ENCODE measurements at places on chromosomes 2 and 18.

DNA sequence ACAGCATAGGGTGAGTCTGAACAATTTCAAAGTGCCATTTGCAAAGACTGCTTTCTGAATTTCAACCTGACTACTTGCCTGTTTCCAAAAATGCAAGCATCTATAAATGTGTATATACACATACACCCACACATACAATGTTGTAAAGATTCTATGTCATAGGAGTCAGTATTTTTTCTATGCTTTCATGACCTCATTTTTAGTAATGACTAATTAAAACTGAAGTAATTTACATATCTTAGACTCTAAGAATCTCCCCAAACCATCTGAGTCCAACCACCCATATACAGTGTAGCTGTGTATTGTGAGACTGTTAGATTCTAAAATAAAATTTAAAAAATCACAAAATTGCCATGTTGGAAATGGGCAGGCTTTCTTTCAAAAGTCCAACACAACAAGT, 162.0 kb upstream of the STK17B start:
- H3K36me3 ChIP-seq, result no peaks in the 10 kb centered on the region
- DNase-seq, result no peak
- H3K27me3 ChIP-seq, result no peaks in the 10 kb centered on the region
- H3K4me1 ChIP-seq, result peaks cover 39% of the 10 kb centered on the region

DNA sequence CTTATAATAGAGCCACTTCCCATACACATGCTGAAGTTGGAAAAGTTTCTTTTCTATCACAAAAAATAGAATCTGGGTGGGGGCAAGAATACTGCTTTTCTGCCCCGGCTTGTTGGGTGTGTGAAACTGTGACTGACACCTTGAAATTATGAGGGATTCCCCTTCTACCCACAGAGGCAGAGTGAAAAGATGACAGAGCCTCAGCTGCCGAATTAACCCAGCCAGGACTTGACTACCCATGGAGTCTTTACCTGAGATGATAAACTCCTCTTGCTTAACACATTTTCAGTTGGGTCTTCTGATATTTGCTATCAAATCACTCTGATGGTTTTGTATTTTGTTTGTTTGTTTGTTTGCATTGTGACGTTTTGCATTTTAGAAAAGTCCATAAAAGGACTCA, 66.0 kb upstream of the PMAIP1 start:
- no peaks in the 10 kb centered on the region for H3K27me3 ChIP-seq
- no peak overlapping the region for H3K4me3 ChIP-seq
- DNase-seq, result no peak
- H3K4me1 ChIP-seq, result no peaks in the 10 kb centered on the region
- H3K36me3 ChIP-seq, result no peaks in the 10 kb centered on the region

DNA sequence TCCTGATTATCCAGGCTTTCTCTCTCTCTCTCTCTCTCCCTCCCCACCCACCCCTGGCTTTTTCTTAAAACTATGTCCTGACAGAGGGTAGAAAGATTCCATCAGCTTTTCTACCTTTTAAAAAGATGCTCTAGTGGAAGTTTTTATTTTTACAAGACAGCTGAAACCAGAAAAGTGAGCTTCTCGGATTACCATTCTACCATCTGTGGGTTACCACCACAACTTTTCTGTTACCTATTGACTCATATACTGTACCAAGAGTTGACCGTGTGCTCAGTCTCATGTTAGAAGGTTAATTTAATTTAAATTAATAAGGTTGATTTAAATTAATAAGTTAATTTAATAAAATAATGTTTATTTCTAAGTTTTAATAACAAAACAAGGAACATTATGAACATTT, 137.6 kb downstream of the UPP2 start:
- DNase-seq, result no peak
- H3K4me3 ChIP-seq, result no peak overlapping the region
- H3K4me1 ChIP-seq, result no peaks in the 10 kb centered on the region
- no peak overlapping the region for H3K27ac ChIP-seq
- H3K27me3 ChIP-seq, result no peaks in the 10 kb centered on the region
- H3K36me3 ChIP-seq, result no peaks in the 10 kb centered on the region

GRCh38 chr2:157386747-157387146, 57.1 kb downstream of the CYTIP start:
- no peak overlapping the region for H3K27ac ChIP-seq
- no peak overlapping the region for H3K4me3 ChIP-seq
- DNase-seq, result no peak
- H3K36me3 ChIP-seq, result no peaks in the 10 kb centered on the region
- H3K27me3 ChIP-seq, result no peaks in the 10 kb centered on the region

- no peak overlapping the region for H3K4me3 ChIP-seq
- peaks cover 61% of the 10 kb centered on the region for H3K4me1 ChIP-seq
- peak overlapping the region; percentile 87 for H3K27ac ChIP-seq
- no peak for DNase-seq
- no peaks in the 10 kb centered on the region for H3K36me3 ChIP-seq
- H3K27me3 ChIP-seq, result no peaks in the 10 kb centered on the region
Measured at GRCh38 chr2:44550561-44550960, 188.8 kb downstream of the CAMKMT start.

GRCh38 chr2:196931555-196931954, 5.0 kb upstream of the PGAP1 start:
- no peaks in the 10 kb centered on the region for H3K4me1 ChIP-seq
- H3K4me3 ChIP-seq, result no peak overlapping the region
- no peaks in the 10 kb centered on the region for H3K36me3 ChIP-seq

DNA sequence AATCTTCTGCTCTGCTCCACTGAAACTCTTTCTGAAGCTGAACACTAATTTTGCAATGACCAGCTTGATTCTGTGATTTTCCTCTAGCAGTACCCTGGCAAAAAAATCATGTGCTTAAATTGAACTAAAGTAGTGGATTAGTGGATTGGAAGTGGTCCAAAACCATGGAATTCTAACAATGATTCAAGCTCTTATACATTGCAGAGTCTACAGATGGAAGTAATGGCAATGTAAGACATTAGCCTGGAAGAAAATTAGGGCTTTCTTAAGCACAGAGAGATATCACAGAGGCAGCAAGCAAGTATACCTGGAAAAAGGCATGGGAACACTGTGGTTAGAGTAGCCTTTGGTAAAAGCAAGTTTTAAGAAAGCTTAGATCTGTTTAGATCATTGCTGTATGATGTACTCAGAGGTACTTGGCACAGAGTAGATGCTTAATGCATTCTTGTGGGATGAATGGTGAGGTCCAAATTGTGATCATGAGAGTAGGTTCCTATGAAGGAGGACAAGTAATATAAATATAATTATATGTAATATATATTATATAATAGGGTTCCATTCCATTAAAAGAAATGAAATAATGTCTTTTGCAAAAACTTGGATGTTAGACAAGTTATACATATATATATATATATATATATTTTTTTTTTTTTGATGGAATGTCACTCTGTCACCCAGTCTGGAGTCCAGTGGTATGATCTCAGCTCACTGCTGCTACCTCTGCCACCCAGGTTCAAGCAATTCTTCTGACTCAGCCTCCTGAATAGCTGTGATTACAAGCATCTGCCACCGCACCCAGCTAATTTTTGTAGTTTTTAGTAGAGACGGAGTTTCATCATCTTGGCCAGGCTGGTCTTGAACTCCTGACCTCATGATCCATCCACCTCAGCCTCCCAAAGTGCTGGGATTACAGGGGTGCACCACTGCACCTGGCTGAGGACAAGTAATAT, 172.2 kb upstream of the SCN7A start:
- no peak overlapping the region for H3K4me3 ChIP-seq
- H3K27ac ChIP-seq, result no peak overlapping the region
- H3K4me1 ChIP-seq, result no peaks in the 10 kb centered on the region
- DNase-seq, result no peak

DNA sequence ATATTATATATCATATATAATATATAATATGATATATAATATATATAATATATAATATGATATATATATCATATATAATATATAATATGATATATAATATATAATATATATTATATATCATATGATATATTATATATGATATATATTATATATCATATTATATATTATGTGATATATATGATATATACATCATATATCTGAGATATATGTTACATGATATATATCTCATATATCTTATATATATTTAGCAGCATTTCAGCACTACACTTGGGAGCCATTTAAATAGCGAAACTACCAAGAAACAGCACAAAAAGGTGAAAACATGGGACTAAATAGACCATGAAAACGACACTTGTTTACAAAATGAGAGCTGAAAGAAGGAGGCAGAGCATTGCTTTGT, 37.3 kb downstream of the KCMF1 start:
- no peaks in the 10 kb centered on the region for H3K4me1 ChIP-seq
- peaks cover 20% of the 10 kb centered on the region for H3K36me3 ChIP-seq
- no peak overlapping the region for H3K27ac ChIP-seq
- no peaks in the 10 kb centered on the region for H3K27me3 ChIP-seq

- no peak overlapping the region for H3K4me3 ChIP-seq
- H3K36me3 ChIP-seq, result no peaks in the 10 kb centered on the region
- H3K27ac ChIP-seq, result no peak overlapping the region
- no peaks in the 10 kb centered on the region for H3K27me3 ChIP-seq
- H3K4me1 ChIP-seq, result 0 out of 2 replicates have a peak, but pooled peaks cover 4% of the 10 kb centered on the region
Measured at GRCh38 chr2:232113821-232114220, 152.3 kb downstream of the DIS3L2 start.

DNA sequence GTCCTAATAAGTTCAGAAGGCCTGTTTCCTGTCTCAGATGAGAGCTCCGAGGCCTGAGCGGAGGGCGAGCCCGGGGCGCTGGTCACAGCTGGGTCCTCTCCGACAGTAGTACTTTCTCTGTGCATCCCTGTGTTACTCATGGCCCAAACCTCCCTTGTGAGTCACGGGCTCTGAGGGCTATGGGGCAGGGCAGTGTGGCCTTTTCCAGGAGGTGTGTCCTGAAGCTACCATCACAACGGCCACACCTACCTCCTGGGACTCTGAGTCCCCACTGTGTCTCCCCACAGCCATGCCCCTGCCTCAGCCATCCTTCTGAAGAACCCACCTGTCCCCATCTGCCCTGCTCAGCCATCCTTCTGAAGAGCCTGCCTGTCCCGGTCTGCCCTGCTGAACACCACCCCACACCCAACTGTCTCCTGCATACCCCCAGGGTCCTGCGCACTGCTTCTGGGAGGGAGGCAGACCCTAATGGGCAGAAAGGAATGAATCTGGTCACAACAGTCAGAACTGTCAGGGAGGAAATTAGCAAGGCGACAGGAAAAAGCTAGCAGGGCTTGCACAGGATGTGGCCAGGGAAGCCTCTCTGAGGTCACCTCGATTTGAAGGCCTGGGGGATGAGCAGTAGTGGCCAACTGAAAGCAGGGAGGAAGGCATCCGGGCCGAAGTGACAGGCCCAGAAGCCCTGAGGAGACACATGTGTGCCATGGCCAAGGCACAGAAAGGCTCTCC, 145.4 kb upstream of the RIOK3 start:
- DNase-seq, result no peak
- peaks cover 15% of the 10 kb centered on the region for H3K4me1 ChIP-seq
- H3K4me3 ChIP-seq, result no peak overlapping the region
- no peaks in the 10 kb centered on the region for H3K36me3 ChIP-seq

DNA sequence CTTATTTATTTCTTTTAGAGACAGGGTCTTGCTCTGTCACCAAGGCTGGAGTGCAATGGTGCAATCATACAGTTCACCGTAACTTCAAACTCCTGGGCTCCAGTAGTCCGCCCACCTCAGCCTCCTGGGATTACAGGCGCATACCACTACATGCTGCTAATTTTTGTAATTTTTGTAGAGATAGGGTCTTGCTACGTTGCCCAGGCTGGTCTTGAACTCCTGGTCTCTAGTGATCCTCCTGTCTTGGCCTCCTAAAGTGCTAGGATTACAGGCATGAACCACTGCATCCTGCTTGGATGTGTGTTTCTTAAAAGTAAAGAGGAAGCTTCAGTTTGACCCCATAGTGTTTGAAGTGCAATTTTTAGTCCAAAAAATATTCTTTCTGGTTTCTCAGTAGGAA, 105.0 kb upstream of the KIF5C start:
- no peak for DNase-seq
- no peaks in the 10 kb centered on the region for H3K27me3 ChIP-seq
- no peaks in the 10 kb centered on the region for H3K36me3 ChIP-seq
- no peak overlapping the region for H3K4me3 ChIP-seq
- H3K27ac ChIP-seq, result no peak overlapping the region
- H3K4me1 ChIP-seq, result no peaks in the 10 kb centered on the region

GRCh38 chr2:37367984-37368383, 23.6 kb downstream of the QPCT start:
- no peak overlapping the region for H3K27ac ChIP-seq
- no peaks in the 10 kb centered on the region for H3K27me3 ChIP-seq
- no peak overlapping the region for H3K4me3 ChIP-seq
- DNase-seq, result no peak
- peaks cover 17% of the 10 kb centered on the region for H3K4me1 ChIP-seq

DNA sequence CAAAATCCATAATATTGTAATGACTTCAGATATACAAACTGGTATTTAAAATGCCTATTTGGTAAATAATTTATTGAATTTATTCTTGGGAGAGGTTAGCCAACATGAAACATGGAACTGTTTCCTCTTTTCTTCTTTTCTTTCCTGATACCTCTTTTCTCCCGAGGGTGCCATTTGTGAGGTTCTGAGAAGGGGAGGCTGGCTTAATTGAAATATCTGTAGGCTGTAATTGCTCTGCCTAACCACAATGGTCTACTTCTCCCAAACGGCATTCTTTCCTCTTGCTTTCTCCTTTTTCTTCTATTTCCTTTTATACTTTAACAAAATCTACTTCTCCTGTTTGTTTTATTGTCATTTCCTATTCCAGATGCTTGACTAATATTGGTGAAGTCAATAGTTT, 114.9 kb downstream of the TCF4 start:
- no peak for DNase-seq
- no peaks in the 10 kb centered on the region for H3K36me3 ChIP-seq
- H3K27ac ChIP-seq, result no peak overlapping the region
- H3K4me3 ChIP-seq, result no peak overlapping the region
- no peaks in the 10 kb centered on the region for H3K4me1 ChIP-seq

GRCh38 chr2:146527166-146527565, 1317.7 kb upstream of the ACVR2A start:
- no peak overlapping the region for H3K4me3 ChIP-seq
- no peaks in the 10 kb centered on the region for H3K36me3 ChIP-seq
- no peak overlapping the region for H3K27ac ChIP-seq
- H3K27me3 ChIP-seq, result no peaks in the 10 kb centered on the region
- no peaks in the 10 kb centered on the region for H3K4me1 ChIP-seq

- peak overlapping the region; percentile 33 for H3K4me3 ChIP-seq
- H3K27me3 ChIP-seq, result no peaks in the 10 kb centered on the region
- H3K36me3 ChIP-seq, result no peaks in the 10 kb centered on the region
- H3K4me1 ChIP-seq, result peaks cover 33% of the 10 kb centered on the region
Measured at GRCh38 chr2:25674077-25674362, 643 bp upstream of the DTNB start.

GRCh38 chr2:82340578-82341053, 2036.1 kb upstream of the LRRTM1 start:
- no peak overlapping the region for H3K4me3 ChIP-seq
- DNase-seq, result no peak
- no peaks in the 10 kb centered on the region for H3K36me3 ChIP-seq
- no peaks in the 10 kb centered on the region for H3K27me3 ChIP-seq

DNA sequence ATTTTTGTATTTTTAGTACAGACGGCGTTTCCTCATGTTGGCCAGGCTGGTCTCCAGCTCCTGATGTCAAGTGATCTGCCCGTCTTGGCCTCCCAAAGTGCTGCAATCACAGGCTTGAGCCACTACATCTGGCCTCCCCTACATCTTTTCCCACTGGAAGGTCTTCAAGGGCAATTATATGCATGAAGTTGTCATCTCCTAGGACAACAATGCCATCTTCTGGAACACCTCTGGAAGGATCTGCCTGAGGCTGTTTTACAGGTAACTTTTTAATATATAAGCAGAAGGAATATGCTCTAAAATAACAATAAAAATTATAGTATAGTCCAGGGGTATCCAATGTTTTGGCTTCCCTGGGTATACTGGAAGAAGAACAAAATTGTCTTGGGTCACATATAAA, 321.4 kb downstream of the AFF3 start:
- H3K4me3 ChIP-seq, result no peak overlapping the region
- peaks cover 79% of the 10 kb centered on the region for H3K27me3 ChIP-seq

Data from PC-9 (cell line).